M059J (cell line): ENCODE measurements at places on chromosomes 13 and 19. TPM values are rescaled to one million over a fixed set of nuclear protein-coding genes. Genes with fewer than 3 reads are reported as not detected.

FFAR3 gene
- not detected in 2 replicates for total RNA-seq

DNA sequence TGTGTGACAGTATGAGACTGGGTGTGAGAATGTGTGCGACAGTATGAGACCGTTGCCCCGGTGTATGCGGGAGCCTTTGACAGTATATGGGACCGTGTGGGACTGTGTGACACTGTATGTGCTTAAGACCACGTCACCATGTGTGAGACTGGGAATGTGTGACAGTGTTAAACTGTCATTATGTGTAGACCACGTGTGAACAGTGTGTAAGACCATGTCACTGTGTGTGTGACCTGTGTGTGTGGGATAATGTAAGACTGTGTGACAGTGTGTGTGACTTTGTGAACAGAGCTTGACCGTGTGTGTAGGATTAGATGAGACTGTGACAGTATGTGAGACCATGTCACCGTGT lies 549 bp downstream of the ZNF583 start:
- DNase-seq = peak; percentile 11

GRCh38 chr19:40419066-40419612 lies 6.0 kb upstream of the PRX start:
- DNase-seq = no peak

- peak; percentile 99 for DNase-seq
Observed at GRCh38 chr19:38003438-38004185, 96.6 kb downstream of the SIPA1L3 start.

PODNL1 gene
- total RNA-seq = 2.8 TPM in 1 of 2 replicates, not detected in the other

- DNase-seq = no peak
Observed at GRCh38 chr13:89150362-89150761, 1479.2 kb downstream of the SLITRK5 start.

- DNase-seq = no peak
Observed at GRCh38 chr13:27120011-27120410, 51.6 kb downstream of the USP12 start.

GRCh38 chr13:112791663-112792440 lies 102.0 kb downstream of the ATP11A start:
- DNase-seq = no peak

APC2 gene
- total RNA-seq = 0.49 TPM in 1 of 2 replicates, not detected in the other

GRCh38 chr19:843180-843835 lies 2.5 kb downstream of the PRTN3 start:
- DNase-seq = peak; percentile 34

DNA sequence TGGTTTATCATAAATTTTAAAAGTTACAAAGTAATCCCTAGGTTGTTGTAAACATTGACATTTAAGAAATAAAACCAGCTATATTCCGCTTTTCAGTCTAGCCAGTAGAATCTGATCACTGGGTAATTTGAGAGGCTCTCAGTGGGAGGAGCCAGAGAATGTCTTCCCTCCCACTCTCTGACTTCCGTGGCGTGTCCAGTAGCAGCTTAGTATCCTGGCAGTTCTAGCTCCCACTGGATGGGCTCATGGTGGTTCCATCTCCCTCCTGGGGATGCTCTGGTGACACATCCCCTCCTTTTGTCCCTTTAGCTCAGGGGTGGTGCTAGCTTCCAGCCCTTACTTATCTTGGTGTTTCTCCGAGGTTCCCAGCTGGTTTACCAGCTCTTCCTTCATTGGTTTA lies 34.5 kb downstream of the MTUS2 start:
- DNase-seq = peak; percentile 2

GRCh38 chr13:73401769-73402168 lies 343.0 kb downstream of the KLF5 start:
- no peak for DNase-seq

- no peak for DNase-seq
Observed at GRCh38 chr13:26344980-26345379, 91.1 kb downstream of the CDK8 start.

DNA sequence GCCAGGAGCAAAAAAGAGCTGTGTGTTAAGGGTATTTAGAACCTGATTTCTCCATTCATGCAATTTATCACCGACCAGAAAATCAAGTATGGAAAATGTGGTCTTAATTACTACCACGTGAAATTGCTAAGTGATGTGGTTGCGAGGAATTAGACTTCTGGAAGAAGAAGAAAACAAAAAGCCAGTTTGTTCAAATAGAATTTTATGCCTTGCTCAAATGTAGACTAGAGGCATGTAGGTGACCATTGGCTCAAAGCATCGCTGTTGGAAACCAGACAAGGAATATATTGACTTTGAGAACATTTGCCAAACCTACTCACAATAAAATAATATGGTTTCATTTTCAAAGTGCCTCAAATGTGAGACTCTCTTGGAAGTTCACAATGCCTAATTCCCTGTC lies 57.3 kb upstream of the LRCH1 start:
- DNase-seq = no peak

DNA sequence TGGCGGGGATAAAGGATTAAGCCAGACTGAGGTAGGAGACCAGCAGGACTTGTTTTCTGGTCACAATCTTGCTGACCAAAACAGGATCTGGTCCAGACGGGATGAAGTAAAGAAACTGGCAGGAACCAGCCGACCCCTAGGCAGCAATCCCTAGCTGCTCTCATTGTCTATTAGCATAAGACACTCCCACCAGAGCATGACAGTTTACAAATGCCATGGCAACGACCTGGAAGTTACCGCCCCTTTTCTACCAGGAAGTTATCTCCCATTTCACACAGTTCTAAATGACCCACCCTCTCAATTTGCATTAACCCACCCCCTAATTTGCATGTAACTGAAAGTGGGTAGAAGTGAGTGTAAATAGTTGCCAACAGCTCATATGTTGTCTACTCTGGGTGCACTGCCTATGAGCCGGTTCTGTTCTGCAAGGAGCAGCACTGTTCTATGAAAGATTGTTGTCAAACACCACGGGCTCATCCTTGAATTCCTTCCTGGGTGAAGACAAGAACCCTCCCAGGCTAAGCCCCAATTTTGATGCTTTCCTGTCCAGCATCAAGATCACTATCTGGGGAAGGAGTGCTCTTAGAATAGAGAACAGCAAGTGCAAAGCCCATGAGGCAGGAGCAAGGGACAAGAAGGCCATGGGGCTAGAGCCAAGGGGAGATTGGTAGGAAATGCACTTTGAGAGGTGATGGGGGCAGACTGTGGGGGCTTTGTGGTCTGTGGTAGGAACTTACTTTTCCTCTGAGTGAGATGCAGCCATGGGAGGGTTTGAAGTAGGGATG lies 13.9 kb upstream of the FBXO27 start:
- peak; percentile 40 for DNase-seq

GRCh38 chr19:5251096-5252065 lies 89.2 kb downstream of the PTPRS start:
- no peak for DNase-seq

FOXA3 gene
- 0.27 TPM in 1 of 2 replicates, not detected in the other for total RNA-seq
